Uterus (tissue), 4 donors: ENCODE measurements at places on chromosomes 2 and 18. TPM values are rescaled to one million over a fixed set of nuclear protein-coding genes. Genes with fewer than 3 reads are reported as not detected.

SERPINB12 gene
- not detected for total RNA-seq

CFC1 gene
- total RNA-seq, result not detected

CABYR gene
- total RNA-seq, result 4.4 TPM

ACVR1C gene
- total RNA-seq, result 0.59 TPM

KYNU gene
- 1.9 TPM for total RNA-seq

GRB14 gene
- not detected for total RNA-seq

B3GNT7 gene
- 1.7 TPM for total RNA-seq

MYOM1 gene
- total RNA-seq, result 9.7 TPM

GPATCH11 gene
- 6.5 TPM for total RNA-seq

CDK15 gene
- not detected for total RNA-seq

SALL3 gene
- total RNA-seq, result not detected

DCDC2C gene
- not detected for total RNA-seq

GORASP2 gene
- total RNA-seq, result 44.9 TPM

SH3BP4 gene
- total RNA-seq, result 13.5 TPM

TFCP2L1 gene
- total RNA-seq, result under 0.01 TPM

MAPK4 gene
- total RNA-seq, result 0.29 TPM

MOGAT1 gene
- total RNA-seq, result not detected

OTX1 gene
- total RNA-seq, result not detected

CRYGD gene
- total RNA-seq, result not detected

SH3RF3 gene
- total RNA-seq, result not detected

GPR45 gene
- total RNA-seq, result not detected

HK2 gene
- 1.3 TPM for total RNA-seq

C2orf92 gene
- total RNA-seq, result 17.5 TPM

STARD7 gene
- 53.5 TPM for total RNA-seq

MREG gene
- 8.5 TPM for total RNA-seq

SLC14A1 gene
- total RNA-seq, result 0.95 TPM

NFATC1 gene
- 25.1 TPM for total RNA-seq

UGT1A1 gene
- not detected for total RNA-seq

REG3A gene
- not detected for total RNA-seq

APOB gene
- not detected for total RNA-seq

PGAP1 gene
- 24.6 TPM for total RNA-seq

SCYGR4 gene
- total RNA-seq, result not detected

CCDC102B gene
- 3.2 TPM for total RNA-seq

FRZB gene
- total RNA-seq, result 15.1 TPM

RND3 gene
- total RNA-seq, result 12.6 TPM

DSG1 gene
- total RNA-seq, result not detected

GNLY gene
- total RNA-seq, result 4.8 TPM

CCDC141 gene
- total RNA-seq, result 0.29 TPM

MYO3B gene
- total RNA-seq, result 9.1 TPM

COX7A2L gene
- total RNA-seq, result 196 TPM

TCF23 gene
- total RNA-seq, result 19.4 TPM

DAW1 gene
- not detected for total RNA-seq

SERPINB5 gene
- total RNA-seq, result not detected

COL4A4 gene
- total RNA-seq, result 2.6 TPM

ALK gene
- 0.06 TPM for total RNA-seq
